COLO829 (cell line): ENCODE measurements at places on chromosomes 5 and 9.

DNA sequence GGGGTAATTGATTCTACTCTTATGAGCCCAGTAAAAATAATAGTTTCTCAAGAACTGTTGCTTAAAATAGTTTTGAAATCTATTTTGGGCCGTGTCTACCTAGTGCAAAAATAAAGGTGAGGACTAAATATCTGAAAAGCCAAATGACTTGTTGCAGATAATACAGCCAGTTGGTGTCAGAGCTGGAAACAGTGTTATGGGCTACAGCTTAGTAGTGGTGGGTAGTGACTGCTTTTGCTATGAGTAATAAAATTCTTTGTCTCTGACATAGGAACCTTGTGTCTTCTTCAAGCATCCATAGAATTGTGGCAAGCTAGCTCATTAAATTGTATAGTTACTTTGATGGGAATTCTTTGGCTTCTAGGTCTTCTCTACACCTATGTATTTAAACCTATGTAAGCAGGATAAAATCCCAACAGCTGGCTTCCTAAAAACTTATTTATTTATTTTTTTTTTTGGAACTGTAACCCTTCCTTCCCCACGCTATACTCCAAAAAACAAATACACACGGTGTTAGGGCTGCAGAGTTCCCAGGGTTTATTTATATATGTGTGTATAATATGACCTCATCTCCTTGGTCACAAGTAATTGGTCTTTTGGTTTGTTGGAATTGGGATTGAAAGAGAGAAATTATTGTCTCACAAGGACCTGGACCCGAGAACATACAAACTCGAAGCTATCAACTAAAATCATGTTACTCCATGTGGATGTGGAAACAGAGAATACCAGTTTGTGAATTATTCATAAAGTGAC, 138.0 kb downstream of the NUDT12 start:
- peak; percentile 16 for DNase-seq

- DNase-seq: no peak
Observed at GRCh38 chr5:7185742-7186141, 210.2 kb upstream of the ADCY2 start.

GRCh38 chr9:131334629-131335367, 45.3 kb downstream of the PLPP7 start:
- DNase-seq: peak; percentile 34

- no peak for DNase-seq
Observed at GRCh38 chr5:17056141-17056631, 120.1 kb upstream of the MYO10 start.

DNA sequence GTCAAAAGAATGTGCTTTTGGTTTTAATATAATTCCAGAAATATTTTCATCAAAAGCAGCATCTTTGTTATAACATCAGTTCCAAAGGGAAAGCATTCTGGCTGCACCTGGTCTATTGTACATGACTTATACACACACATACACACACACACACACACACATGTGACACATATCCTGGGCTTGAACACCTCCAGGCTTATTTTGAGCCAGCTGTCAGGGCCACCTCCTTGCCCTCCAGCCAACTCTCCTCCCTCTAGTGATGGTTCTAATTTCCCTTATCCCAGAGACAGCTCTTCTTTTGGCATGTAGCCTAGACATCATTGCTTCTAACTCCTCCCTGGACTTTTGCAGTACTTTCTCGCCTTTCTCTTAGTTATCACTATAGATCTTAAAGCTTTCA, 115.0 kb downstream of the PIK3R1 start:
- no peak for DNase-seq

GRCh38 chr5:81021486-81021885, 61.3 kb downstream of the RASGRF2 start:
- no peak for DNase-seq

DNA sequence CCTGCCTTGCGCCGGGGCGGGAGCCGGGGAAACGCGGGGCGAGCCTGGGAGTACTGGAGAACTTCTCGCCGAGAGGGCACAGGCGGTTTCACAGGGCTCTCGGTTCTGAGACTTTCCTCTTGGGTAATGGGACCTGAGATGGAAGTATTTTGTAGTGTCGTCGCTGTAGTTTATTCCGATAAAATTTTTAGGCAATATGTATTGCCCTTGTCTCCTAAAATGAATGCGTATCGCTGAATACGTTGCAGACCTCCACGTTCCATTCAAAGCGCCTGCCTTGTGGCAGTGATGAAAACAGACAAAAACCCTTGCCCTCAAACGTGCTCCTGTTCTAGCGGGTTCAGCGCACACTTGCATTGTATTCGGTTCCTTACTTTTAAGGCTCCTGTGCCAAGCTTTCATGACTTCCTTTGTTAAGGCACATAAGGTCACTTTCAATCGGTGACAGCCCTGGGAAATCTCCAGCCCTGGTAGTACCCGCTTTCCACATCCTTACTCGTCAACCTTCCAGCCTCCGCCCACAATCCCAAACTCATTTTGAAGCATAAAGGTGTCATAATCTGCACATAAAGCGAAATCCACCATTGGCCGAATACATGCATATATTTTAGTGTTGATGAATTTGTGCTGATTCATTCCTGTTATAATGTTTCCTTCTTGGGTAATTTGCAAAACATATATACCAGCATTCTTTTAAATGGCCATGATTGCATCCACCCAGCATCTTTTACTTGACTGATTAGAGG, 694 bp downstream of the RMI1 start:
- DNase-seq: no peak

DNA sequence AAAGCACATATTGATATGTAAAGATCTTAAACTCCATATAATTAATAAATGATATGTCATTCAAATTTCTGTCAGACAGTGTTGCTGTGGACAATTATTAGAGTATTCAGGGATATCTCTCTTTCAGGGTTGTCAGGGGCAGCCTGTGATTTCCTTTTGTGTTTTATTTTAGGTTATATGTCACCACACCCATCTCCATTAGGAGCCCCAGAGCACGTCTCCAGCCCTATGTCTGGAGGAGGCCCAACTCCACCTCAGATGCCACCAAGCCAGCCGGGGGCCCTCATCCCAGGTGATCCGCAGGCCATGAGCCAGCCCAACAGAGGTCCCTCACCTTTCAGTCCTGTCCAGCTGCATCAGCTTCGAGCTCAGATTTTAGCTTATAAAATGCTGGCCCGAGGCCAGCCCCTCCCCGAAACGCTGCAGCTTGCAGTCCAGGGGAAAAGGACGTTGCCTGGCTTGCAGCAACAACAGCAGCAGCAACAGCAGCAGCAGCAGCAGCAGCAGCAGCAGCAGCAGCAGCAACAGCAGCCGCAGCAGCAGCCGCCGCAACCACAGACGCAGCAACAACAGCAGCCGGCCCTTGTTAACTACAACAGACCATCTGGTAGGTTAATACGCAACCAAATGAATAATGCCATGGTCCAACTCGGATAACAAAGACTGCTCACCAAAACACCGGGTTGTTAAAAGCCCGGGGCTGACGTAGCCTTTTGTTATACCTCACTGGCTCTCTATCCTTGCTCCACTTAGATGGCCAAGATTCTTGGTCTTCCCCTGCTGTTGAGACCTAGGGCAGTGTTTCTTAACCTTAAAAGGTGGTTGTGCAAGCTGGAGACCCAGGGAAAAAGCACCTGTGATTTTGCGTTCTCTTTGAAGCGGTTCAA, 24.4 kb downstream of the SMARCA2 start:
- DNase-seq: no peak

DNA sequence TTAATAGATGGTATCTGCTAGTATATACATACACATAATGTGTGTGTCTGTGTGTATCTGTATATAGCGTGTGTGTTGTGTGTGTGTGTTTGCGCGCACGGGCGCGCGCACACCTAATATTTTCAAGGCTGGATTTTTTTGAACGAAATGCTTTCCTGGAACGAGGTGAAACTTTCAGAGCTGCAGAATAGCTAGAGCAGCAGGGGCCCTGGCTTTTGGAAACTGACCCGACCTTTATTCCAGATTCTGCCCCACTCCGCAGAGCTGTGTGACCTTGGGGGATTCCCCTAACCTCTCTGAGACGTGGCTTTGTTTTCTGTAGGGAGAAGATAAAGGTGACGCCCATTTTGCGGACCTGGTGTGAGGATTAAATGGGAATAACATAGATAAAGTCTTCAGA, 757 bp downstream of the FXN start:
- no peak for DNase-seq

- no peak for DNase-seq
Observed at GRCh38 chr5:6419340-6419852, 29.3 kb upstream of the UBE2QL1 start.

GRCh38 chr9:82997476-82998140, 65.3 kb downstream of the RASEF start:
- no peak for DNase-seq
